Keratinocyte (primary cell): ENCODE measurements at places on chromosomes 1 and 21.
A peak's percentile ranks its signal among the peaks of the same experiment; 100 is the strongest.

DNA sequence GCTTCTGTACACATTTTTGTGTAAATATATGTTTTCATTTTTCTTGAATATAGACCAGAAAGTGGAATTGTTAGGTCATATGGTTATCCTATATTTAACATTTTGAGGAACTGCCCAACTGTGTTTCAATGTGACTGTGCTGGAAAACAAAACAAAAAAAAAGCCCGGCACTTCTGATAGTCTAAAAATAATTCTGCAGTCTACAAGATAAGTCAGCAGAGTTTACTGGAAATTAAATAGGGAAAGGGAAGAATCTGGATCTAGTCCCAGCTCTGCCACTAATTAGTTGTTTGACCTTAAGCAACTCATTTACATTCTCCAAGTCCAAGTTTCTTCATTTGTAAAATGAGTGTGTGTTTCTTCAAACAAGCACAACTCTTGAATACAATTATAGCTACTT is 869.1 kb upstream of the B3GALT2 start:
- DNase-seq = no peak

DNA sequence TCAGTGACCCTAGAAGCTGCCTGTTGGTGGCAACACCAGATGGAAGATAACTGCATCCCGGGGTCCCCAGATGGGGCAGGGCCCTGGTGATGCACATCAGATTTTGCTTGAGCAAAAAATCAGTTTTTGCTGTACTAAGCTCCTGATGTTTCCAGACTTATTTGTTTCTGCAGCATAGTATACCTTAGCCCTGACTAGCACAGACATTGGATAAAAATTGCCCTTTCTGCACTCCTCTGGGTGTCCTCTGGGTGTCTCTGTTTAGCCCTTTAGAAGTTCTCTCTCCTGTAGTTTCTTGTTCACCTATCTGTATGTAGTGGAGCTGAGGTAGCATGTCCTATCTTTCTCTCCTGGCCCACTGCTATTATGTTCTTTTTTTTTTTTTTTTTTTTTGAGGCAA is 30.3 kb upstream of the PLA2G2C start:
- no peak for DNase-seq

DNA sequence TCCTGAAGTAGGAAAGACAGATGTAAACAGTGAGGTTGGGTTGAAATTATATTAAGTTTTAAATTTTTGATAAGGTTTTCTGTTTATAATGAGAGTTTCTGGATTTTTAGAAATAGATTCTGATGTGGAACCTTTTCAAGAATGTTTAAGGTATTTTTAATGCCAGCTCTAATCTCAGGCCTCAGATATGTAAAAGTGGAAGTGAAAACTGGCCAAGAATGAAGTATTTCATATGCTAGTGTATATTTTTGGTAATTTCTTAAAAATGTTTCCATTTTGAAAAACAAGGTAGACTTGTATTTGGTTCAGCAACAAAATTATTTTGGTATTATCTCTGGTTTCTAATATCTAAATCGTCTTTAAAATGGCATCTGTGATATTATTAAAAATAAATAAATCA is 14.4 kb downstream of the IFNAR1 start:
- no peak for DNase-seq

- DNase-seq = no peak
Observed at GRCh38 chr1:156119503-156120209, 5.1 kb downstream of the LMNA start.

DNA sequence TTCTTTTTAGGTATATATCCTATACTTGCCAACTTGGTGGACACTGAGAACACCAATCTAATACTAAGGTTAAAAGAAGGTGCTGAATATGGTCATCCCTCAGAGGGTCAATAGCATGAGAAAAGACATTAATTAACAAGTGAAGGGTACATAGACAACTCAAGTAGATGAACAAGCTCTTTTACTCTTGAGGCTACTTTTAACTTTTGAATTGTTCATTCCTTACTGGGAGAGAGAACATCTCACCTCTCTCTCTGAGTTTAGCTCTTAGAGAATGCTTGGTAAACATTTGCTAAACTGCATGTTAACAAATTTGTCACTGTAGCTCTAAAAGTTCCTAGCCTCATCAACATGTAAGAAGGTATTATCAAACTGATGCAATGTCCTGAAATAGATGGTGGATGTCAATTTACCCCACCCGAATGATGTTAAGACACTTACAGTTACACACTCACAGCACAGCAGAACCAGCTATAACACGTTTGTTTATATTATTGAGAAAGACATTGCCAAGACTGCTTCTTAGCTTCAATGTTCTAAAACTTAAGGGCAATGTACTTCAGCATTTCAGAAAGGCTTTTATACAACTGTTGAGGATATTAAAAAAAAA is 35.9 kb downstream of the HEATR1 start:
- no peak for DNase-seq

- no peak for DNase-seq
Observed at GRCh38 chr1:17239420-17239819, 9.5 kb upstream of the PADI3 start.

GRCh38 chr1:160623227-160623633 is 23.6 kb downstream of the SLAMF1 start:
- DNase-seq = no peak

DNA sequence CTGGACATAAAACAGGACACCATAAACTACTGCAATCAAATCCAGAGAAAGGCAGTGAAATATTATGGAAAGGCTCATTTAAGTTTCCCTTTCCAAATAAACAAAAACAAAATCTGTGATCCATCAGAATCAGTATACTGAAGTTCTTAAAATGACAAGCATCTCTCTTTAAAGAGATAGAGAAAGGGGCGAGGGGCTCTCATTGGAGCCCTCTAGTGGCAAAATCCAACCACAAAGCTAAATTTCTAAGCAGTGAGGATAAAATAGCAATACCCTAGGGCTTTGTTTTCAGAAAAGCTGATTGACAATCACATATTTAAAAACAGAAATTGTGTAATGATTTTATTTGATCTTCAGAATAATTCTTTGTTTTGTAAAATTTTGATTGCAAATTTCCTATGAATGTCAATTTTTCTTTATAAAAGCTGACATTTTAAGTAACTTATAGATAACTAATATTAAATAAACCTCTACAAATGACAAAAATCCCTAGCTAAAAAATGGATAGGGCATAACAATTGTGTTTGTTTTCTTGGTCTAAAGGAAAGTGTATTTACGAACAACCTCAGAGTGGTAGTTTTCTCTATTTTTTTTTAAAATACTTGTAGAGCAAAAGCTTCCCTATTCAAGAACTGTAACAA is 138.2 kb downstream of the COL24A1 start:
- no peak for DNase-seq

DNA sequence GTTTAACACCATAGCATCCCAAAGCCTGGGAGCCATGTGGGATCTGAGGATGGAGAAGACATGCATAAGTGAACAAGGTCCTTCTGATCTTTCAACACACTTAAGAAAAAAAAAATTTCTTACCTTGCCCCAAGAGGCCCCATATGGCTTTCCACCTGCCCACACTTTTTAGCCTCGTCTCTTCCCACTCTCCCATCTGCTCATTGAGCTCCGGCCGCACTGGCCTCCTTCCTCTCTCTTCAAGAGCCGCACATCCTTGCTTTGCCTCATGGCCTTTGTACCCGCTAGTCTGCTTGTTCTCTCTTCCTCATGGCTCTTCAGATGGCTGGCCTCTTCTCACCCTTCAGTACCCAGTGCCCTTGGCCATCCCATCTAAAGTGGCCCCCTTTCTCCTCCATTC is 70.2 kb upstream of the PDE4B start:
- no peak for DNase-seq

GRCh38 chr1:67052741-67053534 is 1.0 kb downstream of the SLC35D1 start:
- DNase-seq = peak; percentile 13

DNA sequence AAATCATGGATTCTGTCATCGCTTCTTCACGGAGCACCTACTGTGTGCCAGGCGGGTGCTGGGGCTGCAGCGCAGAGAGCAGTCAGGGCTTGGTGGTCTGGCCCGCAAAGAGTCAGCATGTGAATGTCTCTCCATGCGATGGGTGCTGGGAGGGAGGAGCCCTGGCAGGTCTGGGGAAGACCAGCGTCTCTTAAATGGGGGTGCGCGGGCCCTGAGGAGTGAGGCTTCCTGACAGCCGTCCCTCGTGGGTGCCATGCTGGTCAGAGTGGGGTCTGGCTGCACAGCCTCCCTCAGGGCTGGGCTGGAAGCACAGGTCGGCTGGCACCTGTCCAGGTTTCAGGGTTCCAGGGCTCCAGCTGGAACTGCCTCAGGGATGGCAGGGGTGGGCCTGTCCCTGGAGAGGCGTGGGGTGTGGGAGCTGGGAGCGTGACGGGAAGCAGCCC is 18.5 kb downstream of the TP73 start:
- no peak for DNase-seq

- no peak for DNase-seq
Observed at GRCh38 chr1:211337430-211338223, 11.0 kb downstream of the TRAF5 start.

- DNase-seq = no peak
Observed at GRCh38 chr1:39684313-39684664, 6.9 kb downstream of the HPCAL4 start.

DNA sequence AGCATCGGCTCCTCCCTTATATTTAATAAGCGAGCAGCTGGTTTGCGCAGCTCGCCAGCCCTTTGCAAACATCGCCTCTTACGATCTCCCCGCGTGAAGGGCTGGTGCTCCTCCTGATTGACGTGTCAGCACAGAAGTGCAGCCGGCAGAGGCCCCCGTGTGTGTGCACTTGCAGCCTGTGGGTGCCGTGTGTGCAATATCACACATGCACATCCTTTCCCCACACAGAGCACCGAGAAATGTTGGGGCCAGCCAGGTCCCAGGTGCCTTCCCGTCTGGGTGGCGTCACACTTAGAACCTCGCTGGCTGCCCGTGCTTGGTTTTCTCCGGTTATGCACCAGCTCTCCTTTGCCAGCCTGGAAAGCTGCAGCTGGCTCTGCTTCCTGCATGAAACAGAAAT is 126.6 kb upstream of the AJAP1 start:
- no peak for DNase-seq

DNA sequence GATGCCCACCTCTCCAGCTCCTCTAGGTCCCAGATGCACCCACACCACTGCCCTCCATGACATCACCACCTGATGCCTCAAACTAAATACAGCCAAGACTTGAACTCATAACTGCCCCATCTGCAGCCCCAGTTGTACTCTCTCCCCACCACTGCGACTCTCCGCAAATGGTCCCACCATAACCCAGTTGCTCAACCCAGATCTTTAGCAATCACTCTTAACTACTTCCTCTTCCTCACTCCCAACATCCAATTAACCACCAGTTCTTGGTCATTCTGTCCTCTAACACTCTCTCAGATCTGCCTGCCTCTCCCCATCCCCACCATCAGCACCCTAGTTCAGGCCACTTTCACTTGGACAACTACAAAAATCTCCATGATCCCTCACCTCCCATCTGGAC is 36.8 kb upstream of the PLA2G2C start:
- DNase-seq = no peak

GRCh38 chr1:81226603-81226928 is 574.2 kb upstream of the ADGRL2 start:
- DNase-seq = no peak

- no peak for DNase-seq
Observed at GRCh38 chr1:192609110-192610079, 26.6 kb upstream of the RGS13 start.

GRCh38 chr1:232805269-232806185 is at the start of gene MAP10:
MAP10 (plus strand) TSS chr1:232805416; CDS start chr1:232805450, 34 bp downstream.
- DNase-seq = no peak

DNA sequence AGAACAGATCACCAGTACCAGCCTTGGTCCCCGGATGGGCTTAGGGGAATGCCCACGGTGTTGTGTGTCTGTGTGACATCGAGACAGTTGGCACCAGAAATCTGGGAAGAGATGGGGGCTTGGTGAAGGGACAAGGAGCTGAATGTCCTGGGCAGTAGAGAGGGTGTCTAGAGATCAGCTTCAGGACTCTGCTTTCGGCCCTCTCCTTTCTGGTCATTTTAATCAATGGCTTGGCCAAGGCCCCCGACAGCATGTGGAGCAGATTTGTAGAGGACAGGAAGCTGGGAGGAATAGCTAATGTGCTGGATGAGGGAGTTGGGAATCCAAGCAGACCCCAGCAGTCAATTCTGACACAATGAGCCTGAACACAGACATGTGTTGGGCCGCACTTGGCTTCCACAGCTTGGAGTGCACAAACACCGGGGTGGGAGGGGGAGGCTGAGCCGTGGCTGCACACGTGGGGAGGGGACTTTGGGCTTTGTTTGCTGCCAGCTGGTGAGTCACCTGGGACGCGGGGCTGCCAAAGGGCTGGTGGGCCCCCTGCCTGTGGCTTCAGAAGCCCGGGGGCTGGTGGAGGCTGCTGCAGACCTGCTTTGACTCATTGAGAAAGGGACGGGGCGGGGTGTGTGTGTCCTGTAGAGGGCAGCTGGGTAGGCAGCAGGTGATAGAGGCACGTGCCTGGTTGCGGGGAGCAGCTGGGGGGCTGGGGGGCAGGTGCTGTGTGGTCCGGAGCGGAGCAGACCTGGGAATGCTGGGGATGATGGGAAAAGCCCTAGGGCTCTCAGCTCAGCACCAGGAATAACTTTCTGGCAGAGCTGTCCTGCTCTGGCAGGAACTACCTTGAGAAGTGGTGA is 20.9 kb downstream of the SLC1A7 start:
- DNase-seq = no peak

- DNase-seq = no peak
Observed at GRCh38 chr1:239735111-239735510, 348.7 kb downstream of the CHRM3 start.

DNA sequence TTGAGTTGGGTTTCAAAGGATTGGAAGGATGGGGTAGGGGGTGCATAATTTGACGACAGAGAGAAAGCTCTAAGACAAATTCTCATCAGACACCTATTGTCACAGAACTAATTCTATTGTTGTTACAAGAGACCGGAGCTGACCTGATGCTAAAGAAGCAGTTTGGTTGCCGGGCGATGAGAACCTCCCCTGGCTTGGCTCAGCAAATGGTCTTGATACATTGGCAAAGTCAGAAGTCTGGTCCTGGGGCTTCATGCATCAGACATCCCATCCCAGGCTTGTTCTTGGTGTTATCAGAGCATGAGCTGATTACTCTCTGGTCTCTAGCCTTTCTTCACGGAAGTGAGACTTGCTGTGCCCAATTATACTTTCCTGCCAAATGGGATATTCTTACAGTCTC is 15.4 kb downstream of the TRIM67 start:
- no peak for DNase-seq

GRCh38 chr1:62436039-62436465 is 797 bp upstream of the USP1 start:
- no peak for DNase-seq
